NCI-H2171 treated with DMSO at 0.1 percent for 48 hours (cell line): ENCODE measurements at places on chromosomes 13 and 19.

- DNase-seq, result no peak
Measured at GRCh38 chr19:58468216-58468839, 1.4 kb downstream of the ZNF324 start.

- no peak for DNase-seq
Measured at GRCh38 chr19:48681127-48681470, 8.3 kb upstream of the NTN5 start.

DNA sequence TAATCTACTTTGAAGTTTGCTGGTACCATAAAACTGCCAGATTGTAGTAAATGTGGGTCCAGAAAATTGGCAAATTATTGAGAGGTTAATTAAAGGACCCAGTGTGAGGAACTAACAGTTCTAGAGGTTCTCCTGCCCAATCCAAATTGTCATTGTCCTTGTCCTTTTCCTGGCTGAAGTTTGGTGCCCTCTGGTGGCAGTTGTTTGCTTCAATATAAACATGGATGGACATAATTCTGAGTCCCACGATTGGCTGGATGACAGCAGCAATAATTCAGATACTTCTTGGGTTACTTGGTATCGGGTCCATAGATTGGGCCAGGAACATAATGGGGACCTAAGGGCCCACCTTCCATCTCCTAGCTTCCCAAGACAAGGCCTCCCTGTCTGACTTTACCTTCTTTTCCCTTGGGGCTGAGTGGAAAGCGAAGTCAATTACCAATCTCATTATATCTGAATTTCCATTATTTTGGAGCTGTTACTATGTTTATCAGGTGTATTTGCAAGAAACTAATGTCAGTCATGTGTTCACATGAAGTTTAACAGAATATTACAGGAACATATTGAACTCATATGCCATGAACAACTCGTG is 33.8 kb upstream of the GARRE1 start:
- DNase-seq, result peak; percentile 43

GRCh38 chr19:54492568-54492967 is 10.1 kb upstream of the LAIR2 start:
- no peak for DNase-seq

- DNase-seq, result no peak
Measured at GRCh38 chr13:34647379-34648150, 294.5 kb upstream of the NBEA start.

- DNase-seq, result no peak
Measured at GRCh38 chr13:52950436-52950956, 78.1 kb upstream of the OLFM4 start.

GRCh38 chr13:29730253-29730652 is 120.2 kb downstream of the UBL3 start:
- no peak for DNase-seq

DNA sequence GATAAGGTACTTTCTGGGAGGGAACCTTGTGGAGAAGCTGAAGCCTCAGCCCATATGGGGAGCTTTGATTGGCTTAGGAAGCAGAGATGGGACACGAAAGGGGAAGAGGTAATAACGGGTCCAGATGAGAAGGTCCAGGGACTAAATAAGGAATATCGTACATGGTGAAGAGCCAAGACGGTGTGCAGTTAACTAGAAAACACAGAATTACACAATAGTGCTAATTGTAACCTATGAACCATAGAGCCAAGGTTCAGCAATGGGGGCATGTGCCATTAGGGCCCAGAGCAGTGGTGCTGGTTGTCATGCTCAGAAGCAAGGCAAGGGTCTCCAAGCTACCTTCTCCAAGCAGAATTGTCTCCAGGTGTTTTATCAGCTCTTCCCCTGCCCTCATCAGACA is 106.1 kb downstream of the IRS2 start:
- no peak for DNase-seq

DNA sequence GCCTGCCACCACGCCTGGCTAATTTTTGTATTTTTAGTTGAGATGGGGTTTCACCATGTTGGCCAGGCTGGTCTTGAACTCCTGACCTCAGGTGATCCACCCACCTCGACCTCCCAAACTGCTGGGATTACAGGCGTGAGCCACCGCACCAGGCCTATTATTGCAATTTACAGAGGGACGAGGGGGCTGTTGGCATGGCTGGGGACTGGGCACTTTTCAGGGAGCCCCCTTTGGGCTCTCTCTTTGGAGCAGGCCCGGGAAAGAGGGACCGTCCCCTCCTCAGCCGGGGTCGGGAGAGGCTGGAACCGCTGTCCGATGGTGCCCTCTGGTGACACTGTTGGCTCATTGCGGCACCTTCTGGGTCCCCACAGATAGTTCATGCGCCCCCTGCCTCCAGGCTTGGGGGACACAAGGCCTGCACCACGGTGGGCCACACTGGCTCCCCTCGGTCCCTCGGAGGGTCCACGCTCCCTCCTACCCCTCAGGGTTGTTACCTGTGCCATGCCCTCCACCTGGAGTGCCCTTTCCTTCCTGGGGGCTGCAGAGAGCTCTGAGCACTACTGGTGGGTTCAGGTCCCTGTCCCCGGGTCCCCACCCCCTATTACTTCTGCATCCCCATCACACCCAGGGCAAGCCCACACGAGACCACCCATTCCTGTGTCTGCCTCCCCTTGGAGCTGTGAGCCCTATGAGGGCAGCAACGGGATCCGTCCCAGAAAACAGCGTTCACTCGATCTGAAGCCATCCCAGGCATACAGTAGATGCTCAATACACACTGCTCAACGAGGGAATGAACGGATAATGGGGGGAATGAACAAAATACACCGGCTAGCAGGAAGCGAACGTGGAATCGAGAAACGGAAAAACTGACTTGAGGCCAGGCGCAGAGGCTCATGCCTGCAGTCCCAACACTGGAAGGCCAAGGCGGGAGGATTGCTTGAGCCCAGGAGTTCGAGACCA is 12.5 kb downstream of the FEM1A start:
- DNase-seq, result peak; percentile 56

GRCh38 chr19:16340092-16340491 is 15.5 kb downstream of the KLF2 start:
- no peak for DNase-seq

GRCh38 chr13:94706843-94707399 is 5.4 kb downstream of the SOX21 start:
- DNase-seq, result no peak

GRCh38 chr13:75091718-75092117 is 390.3 kb downstream of the TBC1D4 start:
- no peak for DNase-seq

DNA sequence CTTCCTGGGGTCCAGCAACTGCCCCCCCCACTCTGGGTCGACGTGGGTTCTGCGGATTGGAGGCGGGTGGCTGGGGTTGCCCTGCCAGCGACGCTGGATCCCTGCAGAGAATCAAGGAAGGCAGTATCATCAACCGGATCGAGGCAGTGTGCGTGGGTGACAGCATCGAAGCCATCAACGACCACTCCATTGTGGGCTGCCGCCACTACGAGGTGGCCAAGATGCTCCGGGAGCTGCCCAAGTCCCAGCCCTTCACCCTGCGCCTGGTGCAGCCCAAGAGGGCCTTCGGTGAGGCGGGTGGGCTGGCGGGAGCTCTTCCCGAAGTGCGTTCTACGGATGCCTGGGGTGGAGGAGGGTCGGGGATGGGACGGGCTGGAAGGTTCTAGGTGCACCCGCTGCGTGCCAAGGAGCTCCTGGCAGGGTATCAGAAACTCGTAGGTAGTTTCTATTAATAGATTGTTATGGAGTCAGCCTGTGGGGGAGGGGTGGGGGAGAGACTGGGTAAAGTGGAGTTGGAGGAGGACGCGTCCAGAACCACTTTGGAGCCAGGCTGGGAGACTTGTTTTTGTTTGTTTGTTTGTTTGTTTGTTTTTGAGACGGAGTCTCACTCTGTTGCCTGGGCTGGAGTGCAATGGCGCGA is 1.5 kb downstream of the GIPC3 start:
- DNase-seq, result no peak

GRCh38 chr13:44171861-44172260 is 201.8 kb upstream of the SERP2 start:
- no peak for DNase-seq

DNA sequence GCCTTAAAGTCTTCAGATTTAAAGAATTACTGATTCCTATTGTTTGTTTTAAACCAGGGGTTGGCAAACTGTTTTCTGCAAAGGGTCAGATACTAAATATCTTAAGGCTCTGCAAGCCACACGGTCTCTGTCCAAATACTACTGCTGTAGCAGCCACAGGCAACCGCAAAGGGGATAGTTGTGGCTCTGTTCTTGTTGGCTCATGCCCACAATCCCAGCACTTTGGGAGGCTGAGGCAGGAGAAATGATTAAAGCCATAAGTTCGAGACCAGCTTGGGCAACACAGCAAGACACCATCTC is 22.4 kb downstream of the RANBP3 start:
- no peak for DNase-seq

- no peak for DNase-seq
Measured at GRCh38 chr19:39398297-39398864, 7.2 kb downstream of the MED29 start.

GRCh38 chr19:5580161-5580571 is 12.4 kb upstream of the TINCR start:
- DNase-seq, result no peak

DNA sequence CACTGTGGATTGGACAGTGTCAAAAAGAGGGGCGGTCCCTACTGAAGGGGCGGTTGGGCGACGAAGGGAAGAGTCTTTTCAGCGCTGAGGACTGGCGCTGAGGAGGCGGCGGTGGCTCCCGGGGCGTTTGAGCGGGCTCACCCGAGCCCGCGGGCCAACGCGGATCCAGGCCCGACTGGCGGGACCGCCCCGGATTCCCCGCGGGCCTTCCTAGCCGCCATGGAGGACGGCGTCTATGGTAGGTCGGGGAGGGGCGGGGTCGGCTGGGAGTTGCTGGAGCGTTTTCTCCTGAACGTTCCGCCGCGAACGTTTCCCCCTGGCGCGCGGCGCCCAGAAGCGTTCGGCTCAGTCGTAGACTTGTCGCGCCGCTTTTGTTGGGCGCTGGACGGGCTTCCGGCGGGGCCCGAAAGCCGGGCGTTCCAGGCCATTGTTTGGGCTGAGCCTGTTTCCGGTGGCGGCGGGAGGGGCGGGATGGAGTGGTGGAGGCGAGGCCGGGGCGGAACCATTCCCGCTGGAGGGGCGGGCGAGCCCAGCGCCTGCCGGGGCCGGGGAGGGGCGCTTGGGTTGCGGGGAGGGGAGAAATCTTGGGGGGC is at the start of gene CYTH2:
CYTH2 (plus strand) TSS at position 81 of the 593 bp plus-strand sequence; CDS start at position 220, 139 bp downstream.
- peak; percentile 63 for DNase-seq

DNA sequence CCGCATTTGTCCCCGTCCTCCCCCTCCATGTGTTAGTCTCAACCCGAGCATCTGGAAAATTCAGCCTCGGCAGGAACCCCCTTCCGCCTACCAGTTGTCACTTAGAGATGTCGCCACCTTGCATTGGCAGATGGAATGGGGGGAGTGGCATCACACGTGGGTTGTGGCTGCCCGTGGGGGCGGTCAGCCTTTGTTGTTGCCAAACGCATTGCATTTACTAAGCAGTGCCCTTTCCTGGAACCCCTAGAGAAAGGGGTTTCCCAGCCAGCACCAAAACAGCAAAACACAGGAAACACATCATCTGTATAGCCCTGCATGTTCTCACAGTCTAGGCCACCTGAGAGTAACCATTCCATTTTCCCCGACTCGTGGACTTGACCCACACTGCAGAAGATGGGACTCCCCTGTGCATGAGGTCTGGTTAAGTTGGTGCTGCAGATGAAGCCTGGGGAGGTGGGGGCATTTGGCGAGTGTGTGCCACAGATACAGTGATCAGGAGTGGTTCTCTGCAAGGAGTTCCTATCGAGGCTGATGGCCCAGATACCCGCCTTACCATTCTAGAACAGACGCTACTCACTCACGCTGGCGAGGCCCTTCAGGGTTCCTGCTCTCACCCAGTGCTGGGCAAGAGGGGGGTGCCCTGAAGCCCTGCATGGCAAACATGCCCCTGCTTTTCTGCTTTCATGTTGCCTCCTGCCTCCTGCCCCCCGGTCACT is 38.3 kb downstream of the TMED1 start:
- no peak for DNase-seq

DNA sequence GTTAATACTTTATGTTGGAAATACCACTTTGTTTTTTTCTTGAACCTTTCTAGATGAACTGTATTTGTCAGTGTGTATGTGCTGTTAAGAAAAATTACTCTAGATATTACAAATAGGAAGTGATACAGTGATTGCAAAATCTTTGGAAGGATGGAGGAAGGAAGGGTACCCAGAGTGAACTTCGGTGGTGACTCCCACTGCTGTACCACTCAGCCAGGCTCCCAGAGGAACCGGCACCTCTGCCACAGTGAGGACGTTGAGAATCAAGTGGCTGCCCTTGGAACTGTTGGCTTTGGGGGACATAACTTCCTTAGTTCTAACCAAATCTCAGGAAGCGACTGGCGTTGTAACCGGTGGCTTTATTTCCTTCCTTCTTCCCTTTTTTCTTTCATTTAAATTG is 184.7 kb downstream of the PCCA start:
- DNase-seq, result no peak

DNA sequence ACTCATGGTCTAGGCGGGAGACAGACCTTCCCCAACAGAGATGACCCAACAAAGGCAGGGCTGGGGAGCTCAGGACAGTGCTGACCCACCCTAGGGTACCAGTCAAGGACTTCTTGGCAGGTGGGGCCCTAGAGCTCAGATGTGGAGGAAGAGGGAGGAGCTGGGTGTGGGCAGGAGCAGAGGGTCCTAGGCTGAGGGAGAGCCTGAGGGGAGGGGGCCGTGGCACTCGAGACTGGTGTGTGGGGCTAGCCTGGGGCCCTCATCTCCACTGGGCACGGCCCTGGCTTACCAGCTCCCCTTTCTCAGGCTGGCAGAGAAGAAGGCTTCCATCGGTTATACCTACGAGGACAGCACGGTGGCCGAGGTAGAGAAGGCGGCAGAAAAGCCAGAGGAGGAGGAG is 18.6 kb downstream of the CLASRP start:
- DNase-seq, result no peak

GRCh38 chr13:20185366-20186056 is 7.2 kb downstream of the GJB2 start:
- peak; percentile 50 for DNase-seq

DNA sequence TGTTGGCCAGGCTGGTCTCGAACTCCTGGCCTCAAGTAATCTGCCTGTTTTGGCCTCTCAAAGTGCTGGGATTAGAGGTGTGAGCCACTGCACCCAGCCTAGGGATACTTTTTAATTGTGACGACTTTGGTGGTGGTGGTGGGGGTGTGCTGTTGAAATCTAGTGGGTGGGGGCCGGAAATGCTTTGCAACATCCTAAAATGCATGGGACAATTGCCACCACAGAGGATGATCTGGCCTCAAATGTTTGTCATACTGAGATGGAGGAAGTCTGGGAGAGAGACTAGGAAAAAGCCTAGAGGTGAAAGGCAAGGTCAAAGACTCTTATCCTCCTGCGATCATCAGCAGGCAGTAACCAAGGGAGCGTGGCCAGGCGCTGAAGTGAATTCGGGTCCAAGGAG is 1.4 kb downstream of the NWD1 start:
- DNase-seq, result no peak

DNA sequence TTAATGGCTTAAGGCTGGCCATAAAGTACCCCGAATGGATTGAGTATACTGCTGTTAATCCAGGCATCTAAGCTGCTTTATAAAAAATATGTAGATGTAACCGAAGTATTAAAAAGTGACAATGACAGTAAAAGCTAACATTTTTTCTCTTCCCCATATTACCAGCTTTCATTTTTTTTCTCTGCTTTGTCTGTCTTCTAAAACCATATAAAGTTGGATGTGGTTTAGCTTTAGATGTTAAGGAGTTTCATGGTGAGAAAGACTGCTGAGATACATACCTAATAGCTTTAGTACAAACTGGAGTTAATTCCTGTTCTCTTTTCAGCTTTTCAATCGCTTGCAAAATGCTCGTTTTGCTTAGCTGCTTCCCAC is 838 bp downstream of the AKAP11 start:
- DNase-seq, result no peak

- DNase-seq, result no peak
Measured at GRCh38 chr13:35957996-35958395, 173.2 kb downstream of the DCLK1 start.

GRCh38 chr19:35170359-35171061 is 16.0 kb downstream of the FXYD5 start:
- DNase-seq, result no peak
